Bronchial smooth muscle cell (primary cell): ENCODE measurements at places on chromosomes 2 and 18. TPM values are rescaled to one million over a fixed set of nuclear protein-coding genes. Genes with fewer than 3 reads are reported as not detected.

The KLHL29 gene
- 2.0 and 2.5 TPM in 2 replicates for total RNA-seq

The CYRIA gene
- 1.7 and 3.3 TPM in 2 replicates for total RNA-seq

The IHH gene
- total RNA-seq: under 0.01 TPM in 1 of 2 replicates, not detected in the other

The GRHL1 gene
- 0.16 and 0.52 TPM in 2 replicates for total RNA-seq

The RAB31 gene
- 28.8 and 58.2 TPM in 2 replicates for total RNA-seq

The HOXD12 gene
- not detected in 2 replicates for total RNA-seq

The FLACC1 gene
- 0.43 and 1.3 TPM in 2 replicates for total RNA-seq

The SDC1 gene
- total RNA-seq: 8.0 and 34.2 TPM in 2 replicates

The DCDC2C gene
- total RNA-seq: not detected in 2 replicates

The DSG1 gene
- total RNA-seq: not detected in 2 replicates

The IL1B gene
- total RNA-seq: 0.63 TPM in 1 of 2 replicates, not detected in the other

The UGT1A4 gene
- total RNA-seq: under 0.01 TPM in 1 of 2 replicates, not detected in the other

The TWIST2 gene
- total RNA-seq: 73.3 and 77.3 TPM in 2 replicates

The RAPH1 gene
- total RNA-seq: 7.4 and 15.6 TPM in 2 replicates

The TMEM17 gene
- total RNA-seq: 1.9 and 2.5 TPM in 2 replicates

The FHOD3 gene
- total RNA-seq: 4.3 and 12.9 TPM in 2 replicates

The MC5R gene
- not detected in 2 replicates for total RNA-seq

The PLB1 gene
- total RNA-seq: 2.5 and 3.9 TPM in 2 replicates

The GRB14 gene
- 0.17 and 4.1 TPM in 2 replicates for total RNA-seq

The CHRND gene
- not detected in 2 replicates for total RNA-seq

The TUBB8B gene
- not detected in 2 replicates for total RNA-seq

The EML6 gene
- total RNA-seq: 0.17 and 0.63 TPM in 2 replicates

The MYO5B gene
- under 0.01 and 0.17 TPM in 2 replicates for total RNA-seq

The TEKT4 gene
- total RNA-seq: not detected in 2 replicates

The CBLN2 gene
- not detected in 2 replicates for total RNA-seq

The TIGD1 gene
- total RNA-seq: 2.2 and 2.5 TPM in 2 replicates

The NAT8 gene
- total RNA-seq: not detected in 2 replicates

The KCNK3 gene
- total RNA-seq: under 0.01 TPM in 1 of 2 replicates, not detected in the other

The CYP27A1 gene
- 26.2 and 36.0 TPM in 2 replicates for total RNA-seq

The CAPN14 gene
- 0.16 and 0.17 TPM in 2 replicates for total RNA-seq

The C1QL2 gene
- total RNA-seq: not detected in 2 replicates

The MOCOS gene
- 2.2 and 4.3 TPM in 2 replicates for total RNA-seq

The CRYGD gene
- total RNA-seq: not detected in 2 replicates

The ZNF385B gene
- total RNA-seq: under 0.01 TPM in 1 of 2 replicates, not detected in the other

The ELMOD3 gene
- 14.2 and 18.3 TPM in 2 replicates for total RNA-seq

The PTH2R gene
- under 0.01 TPM in 1 of 2 replicates, not detected in the other for total RNA-seq
